NCI-H526 (cell line): ENCODE measurements at places on chromosomes 6 and 20.

DNA sequence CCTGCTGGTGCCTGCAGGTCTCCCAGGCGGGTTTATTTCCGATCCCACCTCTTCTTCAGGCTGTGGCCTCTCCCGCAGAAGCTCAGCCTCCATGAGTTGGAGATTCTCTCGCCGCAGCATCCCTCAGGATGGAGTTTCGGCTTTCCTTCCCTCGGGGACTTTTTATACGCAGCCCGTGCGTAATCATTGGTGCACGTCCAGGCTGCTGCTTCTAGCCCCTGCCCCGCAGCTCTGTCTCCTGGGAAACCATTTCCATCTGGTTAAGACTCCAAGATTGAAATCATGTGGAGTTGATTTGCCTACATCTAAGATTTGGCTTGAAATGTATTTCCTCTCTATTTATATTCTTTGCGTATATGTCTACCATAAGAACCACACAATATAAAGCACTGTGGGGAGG lies 46.7 kb upstream of the CARMIL1 start:
- DNase-seq, result peak; percentile 53

- DNase-seq, result no peak
Observed at GRCh38 chr20:61760321-61760720, 305.4 kb downstream of the TAF4 start.

GRCh38 chr20:50023116-50023805 lies 40.5 kb downstream of the SNAI1 start:
- no peak for DNase-seq

- DNase-seq, result no peak
Observed at GRCh38 chr20:54227241-54227640, 19.4 kb downstream of the PFDN4 start.

GRCh38 chr20:45963059-45964005 lies 8.7 kb downstream of the ZNF335 start:
- peak; percentile 53 for DNase-seq

DNA sequence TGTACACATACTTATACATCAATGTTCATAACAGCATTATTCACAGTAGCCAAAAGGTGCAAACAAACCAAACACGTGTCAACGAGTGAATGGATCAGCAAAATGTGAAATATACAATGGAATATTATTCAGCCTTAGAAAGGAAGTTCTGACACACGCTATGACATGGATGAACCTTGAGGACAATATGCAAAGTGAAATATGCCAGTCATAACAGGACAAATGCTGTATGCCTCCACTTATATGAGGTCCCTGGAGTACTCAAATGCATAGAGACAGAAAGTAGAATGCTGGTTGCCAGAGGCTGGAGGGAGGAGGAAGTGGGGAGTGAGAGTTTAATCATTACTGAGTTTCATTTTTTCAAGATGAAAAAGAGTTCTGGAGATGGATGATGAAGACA lies 37.8 kb upstream of the IGF2R start:
- DNase-seq, result no peak

GRCh38 chr6:32558426-32559057 lies 28.5 kb upstream of the HLA-DRB5 start:
- no peak for DNase-seq

- DNase-seq, result no peak
Observed at GRCh38 chr20:19115581-19115980, 96.9 kb upstream of the SLC24A3 start.

DNA sequence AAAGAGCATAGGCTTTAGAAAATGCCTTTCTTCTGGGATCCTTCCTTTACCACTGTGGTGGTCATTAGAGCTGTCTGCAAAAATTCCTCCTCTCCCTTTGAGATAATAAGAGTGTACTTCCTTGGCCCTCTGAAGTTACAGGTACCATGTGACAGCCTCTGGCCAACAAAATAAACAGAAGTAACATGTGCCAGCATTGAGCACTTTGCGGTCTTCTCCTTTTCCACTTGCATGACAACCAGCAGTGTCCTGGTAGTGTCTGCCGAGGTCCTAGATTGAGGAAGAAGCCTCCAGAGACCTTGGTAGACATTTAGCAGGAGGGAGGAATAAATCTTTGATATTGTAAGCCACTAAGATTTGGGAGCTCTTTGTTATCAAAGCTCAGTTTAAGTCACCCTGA lies 87.5 kb upstream of the ARID1B start:
- no peak for DNase-seq
